Esophagus squamous epithelium (tissue), 5 donors: ENCODE measurements at places on chromosomes 6 and 20. TPM values are rescaled to one million over a fixed set of nuclear protein-coding genes. Genes with fewer than 3 reads are reported as not detected.
A peak's percentile ranks its signal among the peaks of the same experiment; 100 is the strongest.

Gene SIM1
- under 0.01 TPM for total RNA-seq

DNA sequence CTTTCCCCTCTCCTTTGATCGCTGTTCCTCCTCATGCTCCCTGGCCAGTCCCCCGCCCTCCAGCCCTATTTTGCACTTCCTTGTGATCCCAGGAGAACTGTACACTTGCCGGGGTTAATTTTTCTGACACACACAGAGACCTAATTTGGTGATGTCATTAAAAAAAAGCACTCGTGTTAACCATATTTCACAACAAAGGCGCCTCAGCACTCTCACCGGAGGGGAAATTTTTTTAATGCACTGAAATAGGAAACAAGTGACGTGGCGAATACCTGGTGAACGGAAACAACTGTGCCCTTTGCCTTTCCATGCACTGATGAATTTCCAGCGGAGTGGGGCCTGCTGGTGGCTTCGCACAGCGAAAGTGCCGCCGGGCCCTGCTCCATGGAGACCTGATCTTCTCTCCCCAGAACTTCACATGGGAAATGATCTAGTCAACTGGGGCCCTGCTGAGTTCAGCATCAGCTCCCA, 53.9 kb upstream of the TAGAP start:
- H3K27me3 ChIP-seq: no peaks in the 10 kb centered on the region
- no peak overlapping the region for H3K4me3 ChIP-seq
- peak overlapping the region; percentile 14 for H3K27ac ChIP-seq
- no peak for DNase-seq
- no peaks in the 10 kb centered on the region for H3K36me3 ChIP-seq

DNA sequence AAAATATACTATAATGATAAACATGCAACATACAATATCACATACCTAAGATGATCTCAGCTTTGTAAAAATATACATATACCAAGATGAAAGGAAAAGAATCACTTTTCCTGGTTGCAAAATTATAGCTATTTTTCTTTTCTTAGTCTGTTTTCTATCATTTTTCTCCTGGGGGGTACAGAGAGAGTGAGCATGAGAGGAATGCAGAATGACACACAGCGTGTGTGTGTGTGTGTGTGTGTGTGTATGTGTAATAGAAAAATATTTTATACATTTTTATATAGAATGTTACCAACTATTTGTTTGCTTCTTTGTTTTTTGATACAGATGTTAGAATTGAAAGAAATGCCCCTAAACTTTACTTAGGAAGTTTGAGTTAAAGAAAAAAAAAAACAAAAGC, 64.3 kb downstream of the FAM83B start:
- H3K27ac ChIP-seq: no peak overlapping the region
- no peak for DNase-seq
- no peaks in the 10 kb centered on the region for H3K4me1 ChIP-seq
- no peak overlapping the region for H3K4me3 ChIP-seq

DNA sequence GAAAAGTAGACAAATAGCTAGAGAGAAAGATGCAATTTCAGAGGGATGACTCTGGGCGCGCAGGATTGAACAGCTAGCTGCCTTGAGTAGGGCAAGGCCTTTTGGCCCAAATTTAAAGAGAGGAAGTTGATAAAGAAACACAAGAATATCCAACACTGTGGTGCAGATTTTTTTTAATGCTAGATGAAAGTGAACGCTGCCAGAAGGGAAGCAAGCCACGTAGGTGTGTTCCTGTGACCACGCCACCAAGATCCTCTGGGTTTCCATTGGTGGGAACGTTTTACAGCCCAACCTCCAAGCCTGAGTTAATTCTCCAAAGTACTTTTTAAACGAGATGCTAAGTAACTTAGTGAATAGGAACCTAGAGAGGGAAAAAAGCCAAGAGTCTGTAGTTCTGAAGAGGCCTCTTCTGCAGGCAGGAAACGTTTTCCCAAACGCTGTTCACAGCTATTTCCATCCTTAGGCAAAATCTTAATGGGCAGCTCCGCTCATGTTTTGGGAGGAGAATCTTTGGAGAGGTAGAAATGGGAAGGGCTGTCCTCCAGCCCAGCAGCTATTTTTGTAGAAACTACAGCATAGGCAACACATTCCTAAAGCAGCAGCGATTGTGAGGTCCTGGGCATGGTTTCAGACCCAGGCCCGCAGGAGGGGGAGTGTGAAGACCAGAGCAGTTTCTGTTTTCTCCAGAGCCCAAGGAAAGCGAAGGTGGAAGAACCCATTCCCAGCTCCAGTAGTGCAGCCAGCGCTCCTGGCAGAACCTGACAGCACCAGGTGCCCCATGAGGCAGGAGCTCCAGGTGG, 8.2 kb downstream of the LY86 start:
- no peaks in the 10 kb centered on the region for H3K27me3 ChIP-seq
- H3K36me3 ChIP-seq: no peaks in the 10 kb centered on the region
- no peak for DNase-seq
- H3K4me3 ChIP-seq: no peak overlapping the region

DNA sequence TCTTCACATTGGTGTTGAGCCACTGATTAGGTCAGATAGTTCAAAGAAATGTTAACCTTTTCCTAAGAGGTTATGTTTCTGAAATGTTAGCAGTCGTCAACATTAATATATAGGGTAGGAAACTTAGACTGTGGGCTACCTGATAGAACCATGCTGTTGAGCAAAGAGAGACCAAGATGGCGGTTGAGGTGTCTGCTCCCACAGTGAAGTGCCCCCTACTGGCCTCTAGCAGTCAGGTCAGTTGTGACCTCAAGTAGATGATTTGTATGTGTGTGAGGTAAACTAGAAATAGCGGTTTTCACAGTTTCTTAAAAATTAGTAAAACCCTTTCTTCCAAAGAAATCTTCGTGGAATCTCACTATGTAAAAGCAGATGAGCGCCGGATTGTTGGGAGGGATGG, 40.3 kb downstream of the MTHFD1L start:
- no peak for DNase-seq
- no peaks in the 10 kb centered on the region for H3K36me3 ChIP-seq
- no peak overlapping the region for H3K27ac ChIP-seq

GRCh38 chr20:33237989-33238388, 2.2 kb downstream of the BPIFA1 start:
- H3K27ac ChIP-seq: no peak overlapping the region
- no peak for DNase-seq
- no peaks in the 10 kb centered on the region for H3K27me3 ChIP-seq
- H3K4me1 ChIP-seq: no peaks in the 10 kb centered on the region
- no peaks in the 10 kb centered on the region for H3K36me3 ChIP-seq

DNA sequence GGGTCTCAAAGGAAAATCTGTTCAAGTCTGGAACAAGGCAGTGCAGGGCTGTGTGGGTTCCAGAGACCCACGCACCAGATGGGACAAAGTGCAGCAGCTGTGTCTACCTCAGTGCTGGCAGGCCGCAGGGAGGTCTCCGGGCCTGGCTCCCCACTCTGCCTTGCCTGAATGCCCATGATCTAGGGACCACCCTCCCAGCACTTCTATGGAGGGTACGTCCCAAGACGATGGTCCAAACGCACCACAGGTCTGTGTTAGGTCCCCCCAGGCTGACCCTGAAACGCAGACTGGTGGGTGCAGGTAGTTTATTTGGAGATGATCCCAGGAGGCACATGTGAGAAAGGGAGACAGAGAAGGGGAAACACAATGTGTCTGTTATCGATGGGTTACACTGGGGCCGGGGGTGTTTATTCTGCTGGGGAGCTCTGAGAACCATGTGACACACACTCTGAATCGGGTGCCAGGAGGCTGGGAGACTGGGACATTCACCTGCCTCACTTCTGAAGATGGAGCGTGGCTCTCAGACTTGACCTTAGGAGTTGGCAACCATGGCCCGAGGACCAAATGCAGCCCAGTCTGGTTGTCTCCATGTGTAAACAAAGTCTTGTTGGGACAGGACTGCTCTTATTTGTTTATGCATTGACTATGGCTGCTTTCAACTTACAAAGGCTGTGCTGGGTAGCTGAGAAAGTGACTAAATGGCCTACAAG, 21.7 kb downstream of the CST9L start:
- no peaks in the 10 kb centered on the region for H3K36me3 ChIP-seq
- no peaks in the 10 kb centered on the region for H3K27me3 ChIP-seq
- no peaks in the 10 kb centered on the region for H3K4me1 ChIP-seq
- DNase-seq: no peak
- H3K27ac ChIP-seq: no peak overlapping the region

- H3K4me1 ChIP-seq: peaks cover 9% of the 10 kb centered on the region
- no peak for DNase-seq
- no peaks in the 10 kb centered on the region for H3K27me3 ChIP-seq
- no peaks in the 10 kb centered on the region for H3K36me3 ChIP-seq
- no peak overlapping the region for H3K4me3 ChIP-seq
These were observed 25.8 kb upstream of the CEP85L start for GRCh38 chr6:118677193-118677592.

DNA sequence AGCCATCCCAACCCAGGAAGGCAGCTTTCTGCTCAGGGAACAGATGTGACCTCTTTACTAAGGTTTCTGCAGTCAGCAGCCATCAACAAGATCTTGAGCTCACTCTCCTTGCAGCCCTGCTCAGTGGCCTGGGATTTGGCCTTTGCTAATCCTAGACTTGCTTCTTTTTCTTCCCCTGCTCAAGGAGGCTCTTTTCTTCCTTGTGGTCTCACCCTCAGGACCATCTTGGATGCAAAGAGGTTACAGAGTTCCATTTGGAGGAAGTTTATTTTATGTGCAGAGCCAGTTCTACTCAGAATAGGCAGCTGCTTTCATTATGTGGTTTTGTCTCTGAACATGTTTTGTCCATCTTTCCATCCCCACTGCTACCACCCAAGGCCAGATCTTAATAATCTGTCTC, 49.3 kb downstream of the RALY start:
- no peak overlapping the region for H3K4me3 ChIP-seq
- peaks cover 87% of the 10 kb centered on the region for H3K4me1 ChIP-seq
- H3K36me3 ChIP-seq: peaks cover 10% of the 10 kb centered on the region
- no peak overlapping the region for H3K27ac ChIP-seq
- no peaks in the 10 kb centered on the region for H3K27me3 ChIP-seq

DNA sequence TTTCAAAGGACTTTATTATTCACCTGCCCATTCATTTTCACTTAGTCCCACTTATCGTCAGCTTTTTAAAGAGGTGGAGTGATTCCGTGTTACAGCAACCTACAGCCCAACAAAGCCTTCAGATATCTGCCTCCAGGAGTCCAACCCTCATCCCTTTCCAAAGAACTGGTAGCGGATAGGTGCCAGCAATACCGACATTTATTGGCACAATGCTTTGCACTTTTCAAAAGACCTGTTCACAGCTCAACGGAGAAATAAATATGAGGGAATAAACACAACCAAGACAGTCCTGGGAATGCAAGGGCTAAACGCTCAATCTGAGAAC, 819 bp upstream of the MTRF1L start:
- H3K27me3 ChIP-seq: no peaks in the 10 kb centered on the region
- no peaks in the 10 kb centered on the region for H3K36me3 ChIP-seq
- H3K4me3 ChIP-seq: peak overlapping the region; percentile 68
- H3K4me1 ChIP-seq: peaks cover 13% of the 10 kb centered on the region
- H3K27ac ChIP-seq: peak overlapping the region; percentile 91
- DNase-seq: no peak

DNA sequence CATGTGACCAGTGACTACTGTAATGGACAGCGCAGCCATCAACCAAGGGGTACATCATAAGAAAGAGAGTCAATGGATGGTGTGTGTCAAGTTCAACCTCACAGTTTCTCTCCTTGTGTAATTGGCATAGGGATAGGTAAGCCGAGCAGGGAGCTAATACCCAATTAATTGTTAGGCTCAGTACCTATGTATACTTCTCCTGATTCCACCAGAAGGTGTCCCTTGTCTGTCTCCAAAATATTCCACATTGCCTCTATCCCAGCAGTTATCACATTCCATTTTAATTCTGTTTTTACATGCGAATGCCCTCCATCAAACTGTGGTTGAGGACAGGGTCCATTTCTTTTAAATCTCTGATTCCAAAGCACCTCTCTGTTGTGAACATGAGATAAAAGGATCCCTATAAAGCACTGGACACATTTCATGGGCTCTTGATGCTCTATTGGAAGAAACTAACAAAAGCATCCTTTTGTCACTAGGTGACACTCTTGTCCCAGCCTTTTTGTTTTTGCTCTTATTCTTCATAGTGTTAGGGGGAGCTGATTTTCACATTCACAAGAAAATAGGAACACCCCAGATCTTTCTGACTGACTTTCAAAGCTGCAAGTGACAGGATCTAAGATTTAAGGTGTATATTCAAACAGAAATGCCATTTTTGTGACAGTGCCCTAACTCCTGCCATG, 38.9 kb downstream of the FBXO9 start:
- H3K4me3 ChIP-seq: no peak overlapping the region
- DNase-seq: no peak
- no peak overlapping the region for H3K27ac ChIP-seq

- H3K4me3 ChIP-seq: no peak overlapping the region
- no peaks in the 10 kb centered on the region for H3K27me3 ChIP-seq
- DNase-seq: no peak
- H3K27ac ChIP-seq: no peak overlapping the region
- no peaks in the 10 kb centered on the region for H3K36me3 ChIP-seq
These were observed 106.5 kb upstream of the NT5E start for GRCh38 chr6:85343428-85343827.

- peak overlapping the region; percentile 96 for H3K27ac ChIP-seq
- H3K4me3 ChIP-seq: peak overlapping the region; percentile 67
- peaks cover 27% of the 10 kb centered on the region for H3K4me1 ChIP-seq
These were observed 12.9 kb upstream of the TLDC2 start for GRCh38 chr20:36862857-36863668.

Gene RPS6KA2
- 23.9 TPM for total RNA-seq

Gene BTN1A1
- total RNA-seq: not detected

DNA sequence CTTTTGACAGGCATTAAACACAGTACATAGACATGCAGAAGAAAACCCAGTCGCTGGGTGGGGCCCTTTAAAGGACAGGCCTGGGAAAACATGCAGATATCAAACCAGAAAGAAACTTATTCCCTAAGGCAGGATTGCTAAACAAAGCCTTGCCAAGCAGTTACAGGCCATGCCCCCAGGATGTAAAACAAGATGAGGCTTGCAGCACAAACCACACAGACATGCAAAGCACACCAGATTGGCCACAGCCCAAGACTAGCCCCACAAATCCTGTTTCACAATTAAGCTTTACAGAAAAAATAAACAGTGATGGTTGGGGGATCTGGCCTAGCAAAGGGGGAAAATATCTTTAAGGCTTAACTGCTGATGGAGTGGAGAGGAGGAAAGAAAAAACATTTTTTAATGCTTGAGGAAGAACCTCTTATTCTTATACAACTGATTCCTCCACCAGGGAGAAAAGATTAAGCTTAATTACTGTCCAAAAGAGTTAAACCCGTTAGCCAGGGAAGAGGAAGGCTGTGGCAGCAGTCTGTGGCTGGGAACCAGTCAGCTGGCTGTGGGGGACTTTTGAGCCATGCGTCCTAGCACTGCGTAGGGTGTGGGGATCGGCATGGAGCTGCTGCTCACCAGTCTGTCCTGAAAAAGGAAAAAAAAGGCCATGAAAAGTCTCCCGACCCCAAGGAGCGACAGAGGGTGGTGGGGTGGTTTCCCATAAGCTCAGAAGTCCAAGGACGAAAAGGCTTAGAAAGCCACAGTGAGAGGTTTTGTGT, 28.4 kb downstream of the COL19A1 start:
- no peak for DNase-seq
- H3K27ac ChIP-seq: no peak overlapping the region
- no peaks in the 10 kb centered on the region for H3K27me3 ChIP-seq
- no peaks in the 10 kb centered on the region for H3K36me3 ChIP-seq
- H3K4me3 ChIP-seq: no peak overlapping the region
- peaks cover 5% of the 10 kb centered on the region for H3K4me1 ChIP-seq

Gene BMP7
- 21.8 TPM for total RNA-seq

GRCh38 chr6:28105245-28105639, 19.2 kb upstream of the ZSCAN16 start:
- H3K4me1 ChIP-seq: no peaks in the 10 kb centered on the region
- no peaks in the 10 kb centered on the region for H3K27me3 ChIP-seq
- H3K36me3 ChIP-seq: no peaks in the 10 kb centered on the region
- H3K27ac ChIP-seq: peak overlapping the region; percentile 82
